Stimulated activated CD8-positive, alpha-beta memory T cell treated with anti-CD3 and anti-CD28 coated beads, Interleukin-7, amount 100 ng/mL, for 24 hours (primary cell): ENCODE measurements at places on chromosomes 4 and X.

DNA sequence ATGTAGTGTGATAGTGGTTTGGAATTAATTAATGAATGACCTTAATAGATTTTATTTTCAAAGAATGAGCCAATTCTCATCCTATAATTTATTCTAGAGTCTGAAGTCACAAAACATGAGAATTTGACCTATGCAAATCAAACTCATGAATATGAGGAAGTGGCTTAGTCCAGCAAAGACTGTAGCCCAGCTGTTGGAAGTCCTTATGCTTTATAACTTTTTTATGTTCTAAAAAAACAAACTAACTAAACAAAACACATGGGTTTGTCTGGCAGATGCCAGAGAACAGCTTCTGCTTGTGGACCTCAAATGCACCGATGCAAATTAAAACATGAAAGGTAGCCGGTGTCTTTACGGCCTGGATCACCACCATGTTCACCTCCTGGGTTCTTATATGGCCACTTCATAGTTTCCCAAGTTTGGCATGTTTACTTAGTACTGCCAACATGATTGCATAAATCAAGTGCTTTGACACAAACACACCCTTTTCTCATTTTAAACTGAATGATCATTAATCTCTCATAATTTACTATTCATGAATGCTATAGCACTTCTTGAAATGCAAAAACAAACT is 277.4 kb downstream of the PAPSS1 start:
- no peak for DNase-seq

- no peak for DNase-seq
Observed at GRCh38 chrX:101287402-101287801, 3.7 kb downstream of the TAF7L start.

- DNase-seq = no peak
Observed at GRCh38 chrX:40090050-40090804, 7.5 kb downstream of the BCOR start.

DNA sequence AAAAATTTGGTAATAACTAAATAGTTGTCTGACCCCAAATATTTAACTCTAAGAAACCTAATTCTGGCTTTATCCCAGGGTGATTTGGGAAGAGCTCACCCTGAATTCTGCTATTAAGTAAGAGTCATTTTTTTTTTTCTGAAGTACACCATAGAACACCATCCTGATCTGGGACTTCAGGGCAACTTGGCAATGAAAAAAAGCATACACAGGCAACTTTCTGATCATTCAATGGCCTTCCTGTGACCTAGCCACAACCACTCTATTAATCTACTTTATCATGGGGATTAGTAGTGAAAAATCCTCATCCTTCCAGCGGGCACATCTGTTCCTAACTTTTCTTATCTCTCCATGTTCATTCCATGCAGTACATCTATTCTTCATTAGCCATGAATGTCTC is 333.2 kb upstream of the MAD2L1 start:
- no peak for DNase-seq

DNA sequence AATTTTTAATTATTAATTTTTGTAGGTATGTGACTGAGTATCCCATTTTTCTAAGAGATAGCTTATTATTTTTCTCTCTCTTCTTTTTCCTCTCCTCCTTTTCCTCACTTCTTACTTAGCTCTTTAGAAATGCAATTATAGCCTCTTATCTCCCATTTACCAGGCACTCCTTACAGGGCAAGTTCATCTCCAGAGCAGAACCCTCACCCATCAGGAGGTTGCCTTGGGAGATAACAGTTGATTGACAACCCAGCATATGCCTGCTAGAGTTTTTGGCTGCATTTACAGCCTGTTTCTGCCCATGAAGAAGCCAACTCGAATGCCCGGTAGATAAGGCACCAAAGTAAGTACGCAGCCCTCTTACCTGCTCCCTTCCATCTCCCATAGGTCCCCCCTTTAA is 572.9 kb upstream of the ZFP42 start:
- DNase-seq = no peak

- no peak for DNase-seq
Observed at GRCh38 chrX:49260221-49260985, 4.1 kb downstream of the FOXP3 start.

GRCh38 chr4:110171971-110172370 is 26.4 kb downstream of the ELOVL6 start:
- DNase-seq = no peak

GRCh38 chr4:124025428-124025827 is 628.8 kb downstream of the SPRY1 start:
- no peak for DNase-seq

DNA sequence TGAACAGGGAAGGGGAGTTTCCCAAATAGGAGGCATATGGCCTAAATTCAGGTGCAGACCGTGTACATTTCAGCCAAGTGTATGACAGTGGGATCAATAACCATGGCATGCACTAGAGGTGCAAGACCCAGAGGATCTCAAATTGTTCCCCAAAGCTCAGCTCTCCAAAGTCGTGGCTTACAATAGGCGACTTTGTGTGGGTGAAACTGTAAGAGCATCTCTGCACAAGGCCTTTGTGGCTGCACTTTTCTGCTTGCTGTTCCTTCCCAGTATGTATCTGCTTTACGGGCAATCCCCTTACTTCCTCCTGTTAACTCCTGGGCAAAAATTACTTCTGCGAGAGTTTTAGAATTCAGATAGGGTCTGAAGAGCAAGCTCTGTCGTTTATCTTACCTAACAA is 518.3 kb upstream of the ZFP42 start:
- no peak for DNase-seq

DNA sequence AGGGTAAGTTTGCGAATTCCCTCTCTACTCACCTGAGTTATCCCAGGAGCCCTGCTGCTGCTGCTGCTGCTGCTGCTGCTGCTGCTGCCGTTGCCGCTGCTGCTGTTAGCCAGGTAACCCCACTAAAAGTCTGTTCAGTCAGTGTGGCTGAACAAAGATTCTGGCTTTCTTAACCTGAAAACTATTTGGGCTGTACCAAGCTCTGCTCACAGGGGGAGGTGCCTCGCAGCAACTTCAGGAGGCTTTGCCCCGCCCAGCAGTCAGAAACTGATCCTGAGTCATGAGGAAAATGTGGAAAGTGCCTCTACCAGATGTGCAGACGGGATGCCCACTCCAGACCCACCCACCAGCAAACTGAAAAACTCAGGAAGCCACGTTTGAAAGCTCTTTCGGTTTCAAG is at the start of gene CAPN6:
Gene CAPN6, minus strand, starts transcription at position 145 of the 400 bp plus-strand sequence. CDS start 6,547 bp downstream, outside the sequence.
- no peak for DNase-seq

DNA sequence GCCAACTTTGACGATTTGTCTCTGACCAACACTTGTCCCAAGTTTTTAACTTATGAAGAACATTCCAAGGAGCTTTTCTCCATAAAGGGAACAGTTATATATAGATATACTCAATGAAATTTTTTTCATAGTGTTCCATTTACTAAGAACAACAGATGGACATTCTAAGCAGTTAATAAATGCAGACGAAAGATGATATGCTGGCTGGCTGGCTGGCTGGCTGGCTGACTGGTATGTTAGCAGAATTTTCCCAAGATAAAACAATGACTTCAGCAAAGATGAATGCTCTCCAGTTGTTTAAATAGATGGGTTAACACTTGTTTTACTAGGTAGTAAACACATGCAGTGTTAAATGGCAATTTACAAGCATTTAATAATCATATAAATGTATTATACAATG is 62.2 kb downstream of the SPANXN3 start:
- DNase-seq = no peak

GRCh38 chr4:149999485-150000074 is 78.7 kb upstream of the DCLK2 start:
- DNase-seq = no peak

DNA sequence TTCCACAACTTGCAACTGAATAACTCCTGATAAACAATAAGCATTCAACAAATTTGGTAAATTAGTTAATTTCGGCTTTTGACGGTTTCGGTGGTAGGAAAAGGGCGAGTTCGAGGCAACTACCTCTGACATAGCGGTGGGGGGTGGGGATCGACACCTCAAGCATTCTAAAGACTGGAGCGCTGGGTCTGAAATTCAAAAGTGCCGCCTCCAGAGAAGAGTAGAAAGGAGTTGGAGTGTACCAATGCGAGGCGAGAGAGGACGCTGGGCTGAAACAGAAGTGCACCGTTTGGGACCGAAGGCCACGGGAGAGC is 725 bp downstream of the SMC1A start:
- no peak for DNase-seq

GRCh38 chr4:23374259-23374658 is 515.6 kb downstream of the PPARGC1A start:
- DNase-seq = no peak

GRCh38 chr4:151643564-151643963 is 117.2 kb downstream of the GATB start:
- no peak for DNase-seq

GRCh38 chr4:89837993-89838390 is 1.0 kb upstream of the SNCA start:
- DNase-seq = no peak

DNA sequence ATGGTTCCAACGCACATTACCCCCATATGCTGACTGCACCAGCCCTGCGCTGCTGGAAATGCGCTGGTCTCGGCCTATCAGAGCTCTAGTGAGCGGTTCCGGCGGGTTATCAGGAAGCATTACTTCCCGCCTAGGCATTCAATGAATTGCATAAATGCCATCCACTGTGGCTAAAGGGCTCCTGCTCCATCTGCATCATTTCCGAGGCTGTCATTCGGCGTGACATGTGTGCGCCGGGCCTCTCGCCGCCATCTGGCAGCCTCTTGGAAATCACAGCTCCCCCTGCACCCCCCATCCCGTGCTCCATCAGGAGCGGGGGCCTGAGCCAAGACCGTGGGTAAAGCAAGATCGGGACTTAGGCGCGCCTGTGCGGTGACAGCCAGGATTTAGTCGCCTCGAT is 64.4 kb downstream of the SEPSECS start:
- DNase-seq = no peak

- DNase-seq = no peak
Observed at GRCh38 chr4:147195386-147195785, 249.7 kb upstream of the TTC29 start.

DNA sequence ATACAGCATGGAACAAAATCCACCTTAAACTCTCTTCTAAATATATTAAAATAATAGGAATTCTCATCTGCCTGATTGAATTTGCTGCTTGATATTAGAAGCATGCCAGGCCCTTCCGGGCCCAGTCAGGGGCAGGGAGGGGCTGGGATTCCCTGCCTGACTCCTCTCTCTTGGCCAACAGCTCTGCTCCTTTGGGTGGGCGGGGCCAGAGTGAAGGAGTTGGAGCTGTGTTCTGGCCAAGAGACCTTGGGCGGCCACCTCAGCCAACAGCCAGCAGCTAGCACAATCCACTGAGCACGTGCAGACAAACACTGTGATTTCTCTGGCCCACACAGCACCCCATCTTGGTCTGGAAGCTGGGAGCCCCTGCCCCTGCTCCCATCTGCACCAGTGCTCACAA is 140.3 kb downstream of the PJA1 start:
- no peak for DNase-seq

DNA sequence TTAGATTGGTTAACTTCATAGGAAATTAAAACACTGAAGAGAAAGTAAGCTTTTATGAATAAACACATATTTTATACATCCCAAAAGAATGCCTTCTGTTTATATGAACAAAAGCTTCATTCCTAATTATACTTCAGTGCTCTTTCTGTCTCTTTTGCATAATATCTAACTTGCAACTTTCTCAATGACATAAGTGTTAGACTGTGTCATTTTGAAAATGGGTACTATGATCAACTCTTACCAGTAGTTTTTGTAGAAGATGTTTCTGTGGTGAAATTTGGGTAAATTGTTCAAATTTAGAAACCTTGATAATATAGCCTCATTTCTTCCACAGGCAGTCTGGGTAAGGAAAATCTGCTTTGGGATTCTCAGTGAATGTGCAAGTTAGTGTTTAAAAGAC is 991.4 kb downstream of the CCSER1 start:
- no peak for DNase-seq

GRCh38 chr4:153731239-153731638 is 28.6 kb downstream of the RNF175 start:
- DNase-seq = no peak
